ENCODE measurements at places on chromosomes 2 and 18. TPM values are rescaled to one million over a fixed set of nuclear protein-coding genes. Genes with fewer than 3 reads are reported as not detected.

The TBR1 gene
- total RNA-seq: 0.04 TPM

The SMAD7 gene
- 3.6 TPM for total RNA-seq

The RANBP2 gene
- 104 TPM for total RNA-seq

The SOWAHC gene
- 6.4 TPM for total RNA-seq

The TNFRSF11A gene
- total RNA-seq: 3.5 TPM

The TUBA3D gene
- not detected for total RNA-seq

The UGT1A5 gene
- total RNA-seq: not detected

The UGT1A8 gene
- not detected for total RNA-seq

The TMEM247 gene
- not detected for total RNA-seq

The EML6 gene
- 2.0 TPM for total RNA-seq

The SNTG2 gene
- not detected for total RNA-seq

The ABCB11 gene
- total RNA-seq: 0.74 TPM

The ASB18 gene
- not detected for total RNA-seq

The RAB17 gene
- 1.6 TPM for total RNA-seq

The NDC80 gene
- 24.3 TPM for total RNA-seq

The OTOS gene
- total RNA-seq: not detected

The NMUR1 gene
- total RNA-seq: not detected

The SERPINB5 gene
- total RNA-seq: 0.07 TPM

The LRRTM4 gene
- total RNA-seq: not detected

The SERTAD2 gene
- 3.0 TPM for total RNA-seq

The DPYSL5 gene
- total RNA-seq: not detected

The NYAP2 gene
- total RNA-seq: not detected

The CNDP1 gene
- total RNA-seq: not detected

The ZC3H6 gene
- total RNA-seq: 1.8 TPM

The KCNS3 gene
- 2.6 TPM for total RNA-seq

The CEBPZ gene
- 49.6 TPM for total RNA-seq
